ENCODE measurements at places on chromosomes 2 and 18.

- no peak for DNase-seq
These were observed 301.3 kb upstream of the RBMS1 start for GRCh38 chr2:160794926-160795325.

DNA sequence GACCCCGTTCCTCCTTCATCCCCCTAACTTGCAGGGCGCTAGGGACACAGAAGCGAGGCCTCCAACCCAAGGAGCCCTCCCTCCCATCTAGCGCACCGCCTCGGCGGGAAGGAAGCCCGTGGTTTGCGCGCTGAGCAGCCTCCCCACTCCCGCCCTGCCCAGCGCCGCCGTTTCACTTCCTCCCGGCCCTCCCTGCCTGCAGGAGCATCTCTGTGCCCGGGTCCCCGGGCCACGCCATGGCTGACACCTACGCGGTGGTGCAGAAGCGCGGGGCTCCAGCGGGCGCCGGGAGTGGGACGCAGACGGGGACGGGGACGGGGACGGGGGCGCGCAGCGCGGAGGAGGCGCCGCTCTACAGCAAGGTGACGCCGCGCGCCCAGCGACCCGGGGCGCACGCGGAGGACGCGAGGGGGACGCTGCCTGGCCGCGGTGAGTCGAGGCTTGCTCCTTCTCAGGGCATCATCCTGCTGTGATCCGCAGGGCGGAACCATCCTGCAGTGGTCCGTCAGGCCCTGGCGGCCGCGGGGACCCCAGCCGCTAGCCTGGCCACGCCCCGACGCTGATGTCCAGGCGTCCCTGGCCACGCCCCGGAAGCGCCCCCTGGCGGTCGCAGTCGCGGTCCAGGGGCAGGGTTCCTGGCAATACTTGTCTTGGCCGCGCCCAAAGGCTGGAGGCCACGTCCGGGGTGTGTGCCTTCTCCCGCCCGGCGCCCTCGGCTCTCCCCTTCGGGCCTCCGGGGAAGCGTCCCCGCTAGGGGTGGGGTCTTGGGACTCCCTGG, 16.4 kb downstream of the PTPN18 start:
- no peak for DNase-seq

DNA sequence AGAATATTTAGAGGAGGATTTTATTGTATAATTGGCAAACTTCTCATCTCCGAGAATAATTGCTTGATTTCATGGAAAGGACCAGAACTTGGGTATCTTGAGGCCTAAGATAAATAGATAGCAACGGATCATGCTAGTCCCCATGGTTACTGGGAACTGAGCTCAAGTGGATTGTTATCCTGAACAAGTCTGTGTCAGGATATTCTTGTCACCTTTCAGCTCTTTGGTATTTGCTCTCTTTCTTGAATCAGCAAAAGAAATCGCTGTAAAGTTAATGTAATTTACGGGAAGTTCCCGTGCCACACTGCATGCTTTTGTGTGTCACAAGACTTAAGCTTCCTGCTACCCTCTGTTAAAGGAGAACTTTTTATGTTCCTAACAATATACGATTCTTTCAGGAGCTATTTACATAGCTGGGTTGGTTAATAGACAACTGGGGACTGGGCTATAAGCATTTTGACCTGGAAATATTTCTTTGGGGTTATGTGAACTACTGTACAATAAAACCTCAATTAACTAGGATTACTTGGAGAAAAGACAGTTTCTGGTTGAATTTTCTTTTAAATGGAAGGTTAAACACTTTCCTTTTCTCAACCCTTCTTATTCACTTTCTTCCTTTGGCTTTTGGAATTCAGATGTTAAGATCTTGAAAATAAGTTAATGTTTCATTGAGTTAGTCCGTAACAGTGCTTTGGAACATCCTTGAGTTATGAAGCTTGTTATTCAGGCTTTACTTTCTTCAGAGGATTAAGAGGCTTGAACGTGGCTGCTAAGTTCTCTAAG, 151.2 kb downstream of the FMNL2 start:
- DNase-seq, result no peak

GRCh38 chr18:74963820-74964446, 245.0 kb downstream of the PTGR3 start:
- DNase-seq, result no peak

DNA sequence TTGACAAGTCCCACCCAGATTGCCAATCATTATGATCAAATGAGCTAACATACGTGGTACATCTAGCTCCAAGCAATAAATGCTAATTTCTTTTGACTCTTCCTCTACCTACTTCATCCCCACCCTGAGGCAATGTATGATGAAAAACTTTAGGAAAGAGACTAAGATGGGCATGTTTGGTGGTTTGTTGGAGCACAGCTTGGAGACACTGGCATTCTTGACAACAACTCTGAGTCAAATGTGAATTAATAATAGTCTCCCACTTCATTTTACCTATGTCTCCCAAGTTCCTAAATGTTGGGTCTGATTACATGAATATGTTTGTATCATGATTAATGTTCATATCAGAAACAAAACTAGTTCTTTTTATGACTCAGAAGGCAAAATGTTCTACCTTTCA, 36.6 kb downstream of the EXOC6B start:
- DNase-seq, result no peak

- peak; percentile 92 for DNase-seq
These were observed 153.6 kb upstream of the DSEL start for GRCh38 chr18:67670024-67670543.

DNA sequence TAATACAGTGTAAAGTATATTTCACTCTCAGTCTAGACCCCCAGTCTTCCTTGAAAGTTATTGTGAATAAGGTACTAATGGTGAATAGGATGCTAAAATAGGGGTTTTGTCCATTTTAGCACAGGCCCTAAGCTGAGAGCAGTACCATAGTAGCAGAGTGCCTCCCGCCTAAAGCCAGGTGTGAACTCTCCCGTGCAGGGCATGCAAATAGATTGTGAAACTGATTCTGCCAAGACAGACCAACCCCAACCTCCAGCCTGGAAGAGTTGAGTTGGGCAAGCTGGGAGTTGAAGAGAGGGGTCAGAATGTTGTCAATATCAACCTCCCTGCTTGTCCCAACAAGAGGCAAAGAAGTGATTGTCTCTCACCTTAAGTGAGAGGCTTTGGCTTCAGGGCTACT, 97.4 kb upstream of the CYRIA start:
- DNase-seq, result no peak

Data from SK-N-MC (cell line).